ENCODE measurements at places on chromosomes 16 and 17. TPM values are rescaled to one million over a fixed set of nuclear protein-coding genes. Genes with fewer than 3 reads are reported as not detected.

The CES1 gene
- total RNA-seq: 0.97 TPM

The ATP2A1 gene
- under 0.01 TPM for total RNA-seq

The PLLP gene
- total RNA-seq: not detected

The USP43 gene
- not detected for total RNA-seq

The ST6GALNAC1 gene
- total RNA-seq: not detected

Data from fibroblast of villous mesenchyme (primary cell).